ENCODE measurements at places on chromosomes 7 and 10.

- no peak for DNase-seq
These were observed 6.3 kb downstream of the MYOF start for GRCh38 chr10:93475871-93476270.

DNA sequence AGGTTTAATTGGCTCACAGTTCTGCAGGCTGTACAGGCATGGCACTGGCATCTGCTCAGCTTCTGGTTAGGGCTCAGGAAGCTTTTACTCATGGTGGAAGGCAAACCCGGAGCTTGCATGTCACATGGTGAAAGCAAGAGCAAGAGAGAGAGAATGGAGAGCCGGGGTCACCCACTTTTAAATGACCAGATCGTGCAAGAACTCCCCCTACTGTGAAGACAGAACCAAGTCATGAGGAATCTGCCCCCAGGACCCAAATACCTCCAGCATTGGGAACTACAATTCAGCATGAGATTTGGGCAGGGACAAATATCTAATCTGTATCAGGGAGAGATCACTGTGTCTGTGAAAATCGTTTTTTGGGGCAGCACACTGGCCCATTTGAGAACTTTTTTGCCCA, 110.0 kb upstream of the MYO3A start:
- no peak for DNase-seq

DNA sequence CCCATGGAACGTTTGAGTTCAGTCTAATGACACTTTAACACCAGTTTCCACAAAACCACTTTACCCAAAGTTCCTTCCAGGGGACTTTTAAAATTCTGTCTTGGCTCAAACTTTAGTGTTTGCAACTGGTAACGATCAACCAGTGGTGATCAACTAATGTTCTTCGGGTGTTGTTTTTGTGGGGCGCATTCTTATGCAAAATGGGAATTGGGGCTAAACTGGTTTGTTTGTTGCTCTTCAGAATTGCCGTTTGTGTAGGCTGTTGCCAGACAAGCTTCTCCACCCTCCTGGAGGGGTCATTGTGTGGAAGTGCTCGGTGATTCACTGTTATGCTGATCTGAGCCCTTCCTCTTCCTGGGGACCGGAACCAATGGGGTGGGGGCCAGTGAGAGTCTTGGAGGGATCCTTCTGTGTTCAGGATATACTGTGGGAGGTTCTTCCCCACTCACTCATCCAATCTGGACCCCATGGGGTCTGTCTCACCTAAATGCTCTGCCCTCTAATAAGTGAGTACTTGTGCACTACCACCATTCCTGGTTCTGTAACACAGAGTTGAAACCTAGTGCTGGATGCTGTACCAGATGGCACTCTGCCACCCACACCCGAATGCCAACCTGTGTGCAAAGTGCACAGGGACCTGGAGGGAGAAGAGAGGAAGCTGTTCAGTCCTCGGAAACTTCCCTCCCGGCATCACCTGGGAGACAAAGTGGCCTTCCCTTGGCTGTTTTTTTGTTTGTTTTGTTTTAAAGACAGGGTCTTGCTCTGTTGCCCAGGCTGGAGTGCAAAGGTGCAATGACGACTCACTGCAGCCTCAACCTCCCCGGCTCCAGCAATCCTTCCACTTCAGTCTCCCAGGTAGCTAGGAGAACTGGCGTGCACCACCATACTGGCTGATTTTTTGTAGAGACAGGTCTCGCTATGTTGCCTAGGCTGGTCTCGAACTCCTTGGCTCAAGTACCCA, 2.1 kb downstream of the NFE2L3 start:
- peak; percentile 22 for DNase-seq

- no peak for DNase-seq
These were observed 55.3 kb downstream of the SEPTIN7 start for GRCh38 chr7:35856175-35856574.

Measured in activated T-cell treated with anti-CD3 and anti-CD28 coated beads for 48 hours (primary cell).